PC-3 (cell line): ENCODE measurements at places on chromosomes 13 and 19. TPM values are rescaled to one million over a fixed set of nuclear protein-coding genes. Genes with fewer than 3 reads are reported as not detected.

DNA sequence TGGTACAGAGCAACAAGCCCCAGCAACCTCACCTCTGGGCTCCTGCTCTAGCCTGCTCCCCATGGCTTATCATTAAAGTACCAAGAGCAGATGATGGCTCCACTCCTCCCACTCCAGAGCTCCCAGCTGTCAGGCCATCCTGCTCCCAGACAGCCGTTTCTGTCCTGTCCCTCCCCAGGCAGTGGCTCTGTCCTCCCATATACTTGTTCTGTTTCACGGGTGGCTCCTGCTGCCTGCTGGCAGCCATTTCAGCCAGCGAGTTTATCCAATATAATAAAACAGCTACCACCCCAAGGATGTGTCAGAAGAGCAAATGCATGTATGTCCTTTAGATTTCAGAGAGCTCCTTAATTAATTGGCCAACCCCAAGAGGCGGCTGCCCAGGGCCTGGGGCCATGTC lies 79.4 kb upstream of the VSTM2B start:
- no peak for DNase-seq

- no peak for DNase-seq
These were observed 346.1 kb downstream of the SLITRK1 start for GRCh38 chr13:83536153-83536552.

GRCh38 chr13:24217601-24218281 lies 57.2 kb downstream of the SPATA13 start:
- peak; percentile 59 for DNase-seq

DNA sequence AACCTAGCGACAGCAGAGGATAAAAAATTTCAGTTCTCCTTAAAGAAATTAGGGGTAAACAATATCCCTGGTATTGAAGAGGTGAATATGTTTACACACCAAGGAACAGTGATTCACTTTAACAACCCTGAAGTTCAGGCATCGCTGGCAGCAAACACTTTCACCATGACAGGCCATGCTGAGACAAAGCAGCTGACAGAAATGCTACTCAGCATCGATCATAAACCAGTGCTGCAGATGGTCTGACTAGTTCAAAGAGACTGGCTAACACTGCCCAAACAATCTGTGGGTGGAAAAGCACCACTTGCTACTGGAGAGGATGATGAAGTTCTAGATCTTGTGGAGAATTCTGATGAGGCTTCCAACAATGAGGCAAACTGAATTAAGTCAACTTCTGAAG lies 19.9 kb upstream of the ACOD1 start:
- DNase-seq, result no peak

- DNase-seq, result no peak
These were observed 627 bp downstream of the LIN7B start for GRCh38 chr19:49114630-49115363.

Gene MYO1F
- total RNA-seq, result 2.0 TPM in 1 of 2 replicates, not detected in the other

Gene ERICH4
- not detected in 2 replicates for total RNA-seq

- no peak for DNase-seq
These were observed 6.4 kb upstream of the ERICH6B start for GRCh38 chr13:45621950-45622349.

Gene KLC3
- total RNA-seq, result 23.4 and 27.5 TPM in 2 replicates

DNA sequence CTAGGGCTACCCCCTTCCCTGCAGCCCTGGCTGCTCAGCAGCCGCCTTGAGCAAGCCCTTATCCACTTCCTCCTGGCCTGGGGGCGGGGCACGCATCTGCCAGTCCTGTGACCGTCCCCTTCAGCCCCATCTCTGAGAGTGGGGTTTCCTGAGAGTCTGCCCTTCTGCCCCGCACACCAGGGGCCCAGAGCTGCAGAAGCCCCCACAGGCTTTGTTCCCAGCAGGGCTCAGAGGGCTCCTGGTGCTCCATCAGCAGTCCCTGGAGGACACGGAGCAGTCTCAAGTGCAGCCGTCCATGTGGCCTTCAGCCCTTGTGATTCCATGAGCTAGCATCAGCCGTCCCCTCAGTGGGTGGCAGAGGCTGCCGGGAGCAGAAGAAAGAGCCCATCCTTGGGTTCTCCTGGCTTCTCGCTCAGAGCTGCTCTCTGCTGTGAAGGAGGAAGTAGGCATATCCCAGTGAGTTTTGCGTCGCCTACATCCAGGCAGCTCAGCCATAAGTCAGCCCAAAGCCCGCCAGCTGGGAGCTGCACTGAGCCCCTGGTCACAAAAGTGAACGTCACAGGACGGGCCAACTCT lies 16.3 kb downstream of the MYO9B start:
- no peak for DNase-seq

DNA sequence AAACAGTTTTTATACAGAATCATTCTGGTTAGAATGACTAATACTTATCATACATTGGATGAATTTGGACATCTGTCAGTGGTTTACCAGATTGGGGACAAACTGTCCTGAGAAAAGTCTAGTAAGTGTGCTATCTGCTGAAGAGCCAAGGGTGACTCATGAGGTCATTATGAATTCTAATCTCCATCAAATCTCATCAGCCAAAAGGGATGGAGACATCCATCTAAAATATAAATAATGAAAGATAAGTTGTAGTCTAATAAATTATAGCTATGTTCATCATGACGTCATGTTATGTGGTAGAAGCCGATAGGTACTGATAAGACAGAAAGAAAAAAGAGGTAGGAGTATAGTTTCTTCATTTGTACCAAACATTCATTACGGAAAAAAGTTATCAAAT lies 804.4 kb downstream of the PCDH9 start:
- DNase-seq, result no peak
